Posterior vena cava (tissue), 2 donors: ENCODE measurements at places on chromosomes 3 and 15. TPM values are rescaled to one million over a fixed set of nuclear protein-coding genes. Genes with fewer than 3 reads are reported as not detected.

CLRN1 gene
- total RNA-seq: not detected

TRANK1 gene
- total RNA-seq: 13.9 TPM

PLA2G4D gene
- total RNA-seq: not detected

SLC6A1 gene
- total RNA-seq: 1.2 TPM

PLSCR2 gene
- total RNA-seq: 0.43 TPM

PPIB gene
- total RNA-seq: 351 TPM

ACVR2B gene
- total RNA-seq: 2.7 TPM

RTP4 gene
- 2.7 TPM for total RNA-seq

CHST13 gene
- total RNA-seq: 0.86 TPM

GATM gene
- 26.7 TPM for total RNA-seq

UROC1 gene
- total RNA-seq: not detected

UCN2 gene
- total RNA-seq: not detected

PXYLP1 gene
- total RNA-seq: 13.8 TPM

ROPN1B gene
- not detected for total RNA-seq

DUOX1 gene
- 0.62 TPM for total RNA-seq

CPN2 gene
- 0.14 TPM for total RNA-seq

RARRES1 gene
- total RNA-seq: 446 TPM

FES gene
- 41.8 TPM for total RNA-seq

BFSP2 gene
- total RNA-seq: not detected

SERINC4 gene
- not detected for total RNA-seq

PP2D1 gene
- not detected for total RNA-seq

WNT7A gene
- total RNA-seq: not detected

ZNF385D gene
- total RNA-seq: 25.8 TPM

SNTN gene
- not detected for total RNA-seq

ILDR1 gene
- total RNA-seq: not detected

SH3GL3 gene
- total RNA-seq: 0.29 TPM

HCLS1 gene
- total RNA-seq: 72.0 TPM

KPNA4 gene
- 91.6 TPM for total RNA-seq

SLC38A3 gene
- total RNA-seq: 0.62 TPM

GALK2 gene
- total RNA-seq: 32.1 TPM

EPHA6 gene
- total RNA-seq: 0.57 TPM

AMOTL2 gene
- total RNA-seq: 49.9 TPM

FILIP1L gene
- total RNA-seq: 370 TPM

SLC6A11 gene
- total RNA-seq: not detected

ITGA11 gene
- 23.1 TPM for total RNA-seq

COL8A1 gene
- total RNA-seq: 105 TPM

SLC51B gene
- total RNA-seq: not detected

SEMA3G gene
- total RNA-seq: 17.7 TPM

GPR171 gene
- total RNA-seq: 1.4 TPM

FBXW12 gene
- total RNA-seq: not detected

ZNF445 gene
- total RNA-seq: 17.6 TPM

GOLGA8N gene
- total RNA-seq: 11.9 TPM

SLCO3A1 gene
- total RNA-seq: 27.7 TPM

GCHFR gene
- total RNA-seq: 8.9 TPM

PRTG gene
- 1.3 TPM for total RNA-seq

FEZF2 gene
- total RNA-seq: not detected

PLS1 gene
- total RNA-seq: 0.86 TPM

ROPN1 gene
- not detected for total RNA-seq

PLSCR5 gene
- total RNA-seq: not detected

SLITRK3 gene
- 1.2 TPM for total RNA-seq

GOLGA8T gene
- total RNA-seq: not detected

FGF7 gene
- 183 TPM for total RNA-seq

KLHL40 gene
- total RNA-seq: not detected

GP5 gene
- 0.05 TPM for total RNA-seq

DPPA4 gene
- not detected for total RNA-seq
